ENCODE measurements at places on chromosomes 12 and 14.

DNA sequence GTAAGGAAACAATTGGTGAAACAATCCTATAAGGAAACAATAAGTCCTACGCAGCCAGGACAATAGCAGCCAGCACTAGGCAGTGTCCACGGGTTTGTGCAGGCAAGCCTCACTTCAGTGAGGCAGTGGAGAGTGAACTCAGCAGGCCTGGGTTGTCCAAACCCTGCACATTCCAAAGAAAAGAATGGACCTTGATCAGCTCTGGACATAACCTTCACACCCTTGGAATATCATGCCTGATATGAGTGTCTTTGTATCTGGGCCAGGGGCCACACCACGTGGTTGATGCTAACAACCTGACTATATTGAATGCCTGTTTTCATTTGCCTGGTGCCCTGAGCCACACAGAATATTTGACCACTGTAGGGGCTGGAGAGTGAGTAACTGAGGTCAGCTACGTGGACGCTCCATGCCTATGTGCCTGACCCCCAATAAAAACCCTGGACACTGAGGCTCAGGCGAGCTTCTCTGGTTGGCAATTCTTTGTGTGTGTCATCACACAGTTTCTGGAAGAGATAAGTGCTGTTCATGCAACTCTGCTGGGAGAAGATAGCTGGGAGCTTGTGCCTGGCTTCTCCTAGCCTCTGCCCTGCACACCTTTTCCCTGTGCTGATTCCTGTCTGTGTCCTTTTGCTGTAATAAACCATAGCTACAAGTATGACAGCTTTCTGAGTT lies 81.4 kb upstream of the NCOR2 start:
- no peak for DNase-seq

GRCh38 chr12:71456316-71456715 lies 16.7 kb downstream of the LGR5 start:
- no peak for DNase-seq

DNA sequence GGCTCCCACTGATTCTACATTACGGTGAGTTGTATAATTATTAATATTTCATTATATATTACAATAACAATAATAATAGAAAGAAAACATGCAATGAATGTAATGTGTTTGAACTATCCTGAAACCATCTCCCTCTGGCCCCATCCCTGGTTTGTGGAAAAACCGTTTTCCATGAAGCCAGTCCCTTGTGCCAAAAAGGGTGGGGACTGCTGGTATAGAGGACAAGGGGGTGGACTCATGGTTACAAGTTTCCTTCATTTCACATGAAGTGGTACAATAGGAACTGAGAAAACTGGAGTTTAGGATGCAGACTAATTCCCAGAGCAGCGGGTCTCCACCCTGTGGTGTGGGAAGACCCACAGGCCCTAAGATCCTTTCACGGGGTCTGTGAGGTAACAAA lies 3.0 kb upstream of the C1RL start:
- DNase-seq: no peak

DNA sequence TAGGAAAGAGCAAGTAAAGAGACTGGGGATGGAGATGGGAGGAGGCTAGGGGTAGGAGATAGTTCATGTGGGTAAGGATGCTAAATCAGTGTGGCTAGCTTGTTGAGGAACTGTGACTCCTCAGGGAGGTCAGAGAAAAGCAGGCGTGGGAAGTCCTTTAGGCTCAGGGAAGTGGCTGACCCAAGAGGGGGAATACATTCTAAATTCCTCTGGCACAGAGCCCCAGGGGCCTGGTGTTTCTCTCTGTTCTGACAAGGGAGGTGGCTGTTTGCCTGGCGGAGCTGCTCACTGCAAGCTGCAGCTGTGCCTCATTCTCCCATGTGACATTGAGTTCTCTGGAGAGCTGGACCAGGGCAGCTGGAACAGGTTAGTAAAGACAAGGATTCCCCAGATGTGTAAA lies 152.2 kb upstream of the SLC38A2 start:
- DNase-seq: no peak

GRCh38 chr14:61406198-61406597 lies 84.8 kb downstream of the PRKCH start:
- no peak for DNase-seq

Data from progenitor cell of endocrine pancreas (in vitro differentiated cells).